ENCODE measurements at places on chromosomes 7 and 10. TPM values are rescaled to one million over a fixed set of nuclear protein-coding genes. Genes with fewer than 3 reads are reported as not detected.

- DNase-seq: no peak
Measured at GRCh38 chr7:134627109-134627774, 19.4 kb upstream of the BPGM start.

The SPAM1 gene
- not detected for polyA plus RNA-seq

The MSMB gene
- polyA plus RNA-seq: not detected

DNA sequence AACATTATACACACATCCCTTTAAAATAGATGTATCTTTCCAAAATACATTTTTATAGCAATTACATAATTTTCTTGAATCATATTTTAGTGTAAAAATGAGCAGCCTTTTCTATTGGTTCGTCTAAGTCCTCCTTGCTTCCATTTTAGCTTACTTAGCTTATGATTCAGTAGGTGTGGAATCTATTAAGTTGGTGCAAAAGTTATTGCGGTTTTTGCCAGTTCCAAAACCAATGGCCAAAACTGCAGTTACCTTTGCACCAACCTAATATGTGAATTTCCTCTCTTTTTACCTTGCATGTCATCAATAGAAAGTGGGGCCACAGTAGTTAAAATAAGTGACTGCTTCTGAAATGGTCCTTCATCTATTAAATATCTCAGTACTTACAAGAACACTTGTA, 279.0 kb downstream of the OTUD1 start:
- no peak for DNase-seq

DNA sequence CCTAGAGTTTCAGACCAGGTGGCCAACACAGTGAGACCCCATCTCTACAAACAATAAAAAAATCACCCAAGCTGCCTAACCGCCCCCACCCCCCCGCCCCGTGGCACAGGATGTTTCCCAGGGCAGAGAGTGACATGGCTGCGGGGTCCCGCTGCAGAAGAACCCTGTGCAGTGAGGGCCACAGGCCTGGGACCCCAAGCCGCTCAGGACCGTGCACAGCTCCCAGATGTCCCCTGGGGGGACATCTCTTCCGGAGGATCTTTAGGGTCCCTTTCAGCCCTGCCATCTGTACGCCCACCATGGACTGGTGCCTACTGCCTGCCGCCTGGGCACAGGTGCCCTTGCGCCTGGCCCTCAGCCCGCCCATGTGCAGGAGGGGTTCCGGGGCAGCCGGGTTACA, 373.6 kb downstream of the DNAJB6 start:
- no peak for DNase-seq

DNA sequence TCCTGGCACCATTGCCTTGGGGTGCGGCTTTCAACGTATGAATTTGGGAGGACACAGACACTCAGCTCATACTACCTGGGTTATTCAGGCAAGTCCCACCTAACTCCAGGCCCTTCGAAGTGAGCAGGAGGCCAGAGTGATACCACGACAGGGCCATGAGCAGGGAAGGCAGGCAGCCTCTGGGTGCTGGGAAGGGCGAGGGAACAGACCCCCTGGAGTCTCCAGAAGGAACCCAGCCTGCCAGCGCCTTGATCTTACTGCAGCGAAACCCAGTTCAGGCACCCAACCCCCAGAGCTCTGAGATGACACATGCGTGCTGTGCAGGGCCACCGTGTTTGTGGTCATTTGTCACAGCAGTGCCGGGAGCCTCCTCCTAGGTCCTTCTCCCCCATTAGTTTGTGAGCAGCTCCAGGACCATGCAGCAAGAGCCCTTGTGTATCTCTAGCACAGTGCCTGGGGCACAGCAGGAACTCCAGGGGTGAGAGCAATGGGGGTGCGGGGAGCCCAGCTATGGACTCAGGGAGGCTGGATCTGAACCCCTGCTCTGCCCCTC, 7.7 kb upstream of the INSIG1 start:
- DNase-seq: no peak

The PRR15 gene
- polyA plus RNA-seq: 6.3 TPM

The KLHL7 gene
- 41.4 TPM for polyA plus RNA-seq

DNA sequence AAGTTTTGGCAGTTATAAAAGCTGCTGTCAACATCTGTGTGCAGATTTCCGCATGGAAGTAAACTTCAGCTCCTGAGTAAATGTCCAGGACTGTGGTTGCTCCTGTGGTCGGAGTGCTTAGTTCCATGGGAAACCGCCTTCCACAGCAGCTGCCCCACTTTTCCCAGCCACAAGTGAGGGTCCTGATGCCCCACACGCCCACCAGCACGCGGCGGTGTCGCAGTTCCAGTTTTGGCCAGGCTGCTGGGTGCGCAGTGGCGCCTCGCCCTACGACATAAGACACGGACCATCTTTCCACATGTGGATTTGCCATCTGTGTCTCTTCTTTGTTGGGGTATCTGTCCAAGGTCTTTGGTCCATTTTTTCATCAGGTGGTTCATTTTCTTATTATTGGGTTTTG, 167.1 kb downstream of the DIP2C start:
- DNase-seq: no peak

The SLC29A4 gene
- 26.3 TPM for polyA plus RNA-seq

The ZNF804B gene
- polyA plus RNA-seq: 0.17 TPM

- DNase-seq: no peak
Measured at GRCh38 chr7:2661602-2662272, 26.3 kb upstream of the AMZ1 start.

GRCh38 chr10:102646610-102647442, 2.5 kb downstream of the TRIM8 start:
- DNase-seq: no peak

DNA sequence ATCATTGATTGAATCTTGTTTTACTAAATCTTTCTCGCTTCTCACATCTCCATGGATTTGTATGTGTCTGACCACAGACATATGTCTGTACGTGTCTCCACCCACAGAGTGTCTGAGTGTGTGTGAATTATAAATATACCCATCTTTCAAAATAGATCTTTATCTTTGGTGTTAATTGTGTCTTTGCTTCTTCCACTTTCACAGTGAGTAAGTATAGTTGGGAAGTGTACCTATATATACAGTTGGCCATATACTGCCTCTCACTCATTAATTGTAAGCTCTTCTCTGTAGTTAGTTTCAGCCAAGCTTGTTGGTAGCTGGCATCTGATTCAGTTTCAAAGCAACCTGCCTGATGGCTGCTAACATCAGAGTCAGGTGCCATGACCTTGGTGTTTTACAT, 18.4 kb downstream of the EEPD1 start:
- no peak for DNase-seq

The NODAL gene
- polyA plus RNA-seq: 0.44 TPM

- no peak for DNase-seq
Measured at GRCh38 chr7:12709726-12710502, 22.5 kb downstream of the ARL4A start.

The LLCFC1 gene
- 0.40 TPM for polyA plus RNA-seq

All from renal pelvis (tissue), 12 donors.